ENCODE measurements at places on chromosomes 7 and 10.

DNA sequence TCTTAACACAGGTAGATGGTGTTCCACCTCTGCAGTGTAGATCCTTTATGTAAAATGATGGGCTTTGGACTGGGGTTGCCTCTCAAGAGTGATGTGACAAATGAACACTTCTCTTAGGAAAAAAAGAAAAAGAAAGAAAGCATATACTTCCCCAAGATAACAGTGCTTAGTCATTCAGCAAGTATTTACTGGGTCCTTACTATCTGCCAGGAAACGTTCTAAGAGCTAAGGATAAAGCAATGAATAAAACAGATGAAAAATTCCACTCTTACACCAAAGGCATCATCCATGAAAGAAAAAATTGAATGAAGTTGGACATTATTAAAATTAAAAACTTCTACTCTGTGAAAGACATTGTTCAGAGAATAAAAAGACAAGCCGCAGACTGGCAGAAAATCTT, 177.3 kb downstream of the C7orf25 start:
- no peak for DNase-seq

DNA sequence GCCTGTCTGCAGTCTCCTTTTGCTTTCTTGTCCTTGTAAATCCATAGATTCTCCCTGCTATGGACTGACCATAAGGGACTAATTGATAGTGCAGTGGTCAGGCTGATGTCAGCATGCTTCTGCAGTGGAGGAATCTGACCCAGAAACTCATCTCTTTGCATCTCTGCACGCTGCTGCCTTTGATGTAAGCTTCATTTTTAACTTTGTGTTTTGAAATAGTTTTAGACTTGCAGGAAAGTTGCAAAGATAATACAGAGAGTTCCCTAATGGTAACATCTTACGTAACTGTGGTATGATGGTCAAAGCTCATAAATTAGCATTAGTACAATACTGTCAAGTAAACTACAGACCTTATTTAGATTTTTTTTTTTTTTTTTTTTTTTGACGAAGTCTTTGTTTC, 89.6 kb downstream of the GALNT17 start:
- DNase-seq: no peak

GRCh38 chr10:119205894-119206602, 1.3 kb upstream of the GRK5 start:
- no peak for DNase-seq

DNA sequence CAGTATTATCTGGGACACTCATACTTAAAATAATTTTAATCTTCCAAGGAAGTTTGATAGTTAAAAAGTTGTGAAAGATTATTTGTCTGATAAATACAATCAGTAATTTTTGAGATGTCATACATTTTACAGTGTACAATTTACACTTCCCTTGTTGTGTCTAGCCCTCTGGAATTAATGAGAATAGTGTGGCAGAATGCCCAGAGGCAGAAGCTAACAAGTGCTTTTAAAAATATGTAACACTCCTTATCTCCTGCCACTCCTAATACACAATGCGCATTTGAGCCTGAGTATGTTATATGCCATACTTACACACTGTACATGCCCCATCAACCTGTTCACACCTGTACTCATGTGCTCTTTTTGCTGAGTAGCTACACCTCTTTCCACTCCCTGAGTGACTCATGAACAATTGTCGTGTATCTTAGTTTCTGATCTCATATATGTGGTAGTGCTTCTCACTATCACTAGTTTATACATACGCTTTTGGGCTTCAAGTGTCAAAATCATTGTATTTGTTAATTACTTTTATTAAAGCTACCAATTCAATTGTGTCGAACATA, 106.9 kb upstream of the GNAI1 start:
- no peak for DNase-seq

- no peak for DNase-seq
These were observed 527.7 kb upstream of the POM121L12 start for GRCh38 chr7:52507546-52508255.

- DNase-seq: peak; percentile 94
These were observed 11.5 kb upstream of the YAE1 start for GRCh38 chr7:39554583-39555165.

DNA sequence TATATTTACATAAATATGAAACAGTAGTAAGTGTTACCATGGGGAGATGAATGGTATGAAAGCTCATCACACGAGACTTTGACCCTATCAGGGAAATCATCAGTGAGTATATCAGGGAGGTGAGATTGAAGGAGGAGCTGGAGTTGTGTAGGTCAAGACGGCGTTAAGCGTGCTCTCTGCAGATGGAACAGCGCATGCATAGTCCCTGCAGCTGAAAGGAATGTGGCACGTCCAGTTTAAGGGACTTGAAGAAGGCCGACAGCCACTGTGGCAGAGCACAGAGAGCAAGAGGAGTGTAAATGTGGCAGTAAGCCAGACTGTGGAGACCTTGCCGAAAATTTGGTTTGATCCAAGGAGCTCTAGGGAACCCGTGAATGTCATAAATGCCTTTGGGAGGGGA, 38.9 kb downstream of the POU6F2 start:
- DNase-seq: no peak

Data from GM04503 (cell line).